Stimulated activated CD8-positive, alpha-beta memory T cell treated with anti-CD3 and anti-CD28 coated beads, Interleukin-4, amount 100 ng/mL, for 1 hour (primary cell): ENCODE measurements at places on chromosomes 3 and 15.

GRCh38 chr3:185251272-185251671 is 2.6 kb downstream of the EHHADH start:
- DNase-seq, result no peak

DNA sequence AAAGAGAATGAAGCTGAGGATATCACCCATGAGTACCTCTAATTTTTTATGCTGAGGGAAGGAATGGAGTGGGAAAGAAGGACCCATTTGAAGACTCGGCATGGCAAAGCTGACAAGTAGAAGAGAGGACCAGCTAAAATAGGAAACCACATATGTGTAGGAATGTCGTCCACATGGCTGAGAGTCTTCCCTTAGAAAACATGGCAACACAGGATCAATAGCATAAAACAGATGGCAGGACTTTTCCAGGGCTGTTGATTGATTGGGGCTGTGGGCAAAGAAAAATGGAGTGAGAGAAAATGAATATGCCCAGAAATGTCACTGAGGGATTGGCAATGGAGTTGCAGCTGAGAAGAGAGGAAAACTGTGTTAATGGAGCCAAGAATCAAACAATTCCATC is 76.2 kb upstream of the PRICKLE2 start:
- DNase-seq, result no peak

GRCh38 chr3:9201955-9202354 is 47.5 kb downstream of the SRGAP3 start:
- no peak for DNase-seq

DNA sequence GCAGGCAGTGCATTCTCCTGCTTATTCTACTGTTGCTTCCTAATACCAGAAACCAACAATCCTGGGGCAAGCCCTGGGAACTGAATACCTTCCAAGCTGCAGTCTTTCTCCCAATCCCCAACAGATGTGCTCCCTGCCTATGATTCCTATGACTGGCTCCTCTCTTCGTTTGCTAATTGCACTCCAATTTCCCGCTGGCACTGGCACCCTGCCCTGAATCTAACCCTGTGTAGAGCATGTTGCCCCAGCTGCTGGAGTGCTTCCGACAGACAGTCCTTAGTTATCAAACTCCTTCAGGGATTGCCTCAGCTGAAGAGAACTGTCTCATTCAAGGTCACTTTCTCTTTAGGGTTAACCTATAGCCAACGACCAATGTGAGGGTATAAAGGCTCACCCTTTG is 214.1 kb downstream of the NECTIN3 start:
- no peak for DNase-seq
